A673 (cell line): ENCODE measurements at places on chromosomes 6 and 20. TPM values are rescaled to one million over a fixed set of nuclear protein-coding genes. Genes with fewer than 3 reads are reported as not detected.

LPA gene
- not detected in 2 replicates for total RNA-seq

BAK1 gene
- total RNA-seq: 26.4 and 27.1 TPM in 2 replicates

CST4 gene
- total RNA-seq: not detected in 2 replicates

RAD21L1 gene
- not detected in 2 replicates for total RNA-seq

MCM9 gene
- total RNA-seq: 14.3 and 16.9 TPM in 2 replicates

ARFGEF2 gene
- total RNA-seq: 23.5 and 26.1 TPM in 2 replicates

CAGE1 gene
- total RNA-seq: 0.19 and 0.31 TPM in 2 replicates

SLC32A1 gene
- not detected in 2 replicates for total RNA-seq

HTR1E gene
- total RNA-seq: not detected in 2 replicates

PAK5 gene
- not detected in 2 replicates for total RNA-seq

ZNF165 gene
- 0.58 and 0.85 TPM in 2 replicates for total RNA-seq

MYBL2 gene
- 256 TPM in 2 replicates for total RNA-seq

METTL24 gene
- 6.4 and 9.0 TPM in 2 replicates for total RNA-seq
